ENCODE measurements at places on chromosomes 7 and 10. TPM values are rescaled to one million over a fixed set of nuclear protein-coding genes. Genes with fewer than 3 reads are reported as not detected.
A peak's percentile ranks its signal among the peaks of the same experiment; 100 is the strongest.

Gene CDHR1
- not detected for total RNA-seq

- 0 out of 2 replicates have a peak, but pooled peaks cover under 1% of the 10 kb centered on the region for H3K27me3 ChIP-seq
- H3K4me3 ChIP-seq, result no peak overlapping the region
- peaks cover 53% of the 10 kb centered on the region for H3K4me1 ChIP-seq
- peak; percentile 49 for DNase-seq
- no peaks in the 10 kb centered on the region for H3K36me3 ChIP-seq
- H3K27ac ChIP-seq, result peak overlapping the region; percentile 44
Measured at GRCh38 chr7:92586403-92586802, 3.8 kb downstream of the FAM133B start.

DNA sequence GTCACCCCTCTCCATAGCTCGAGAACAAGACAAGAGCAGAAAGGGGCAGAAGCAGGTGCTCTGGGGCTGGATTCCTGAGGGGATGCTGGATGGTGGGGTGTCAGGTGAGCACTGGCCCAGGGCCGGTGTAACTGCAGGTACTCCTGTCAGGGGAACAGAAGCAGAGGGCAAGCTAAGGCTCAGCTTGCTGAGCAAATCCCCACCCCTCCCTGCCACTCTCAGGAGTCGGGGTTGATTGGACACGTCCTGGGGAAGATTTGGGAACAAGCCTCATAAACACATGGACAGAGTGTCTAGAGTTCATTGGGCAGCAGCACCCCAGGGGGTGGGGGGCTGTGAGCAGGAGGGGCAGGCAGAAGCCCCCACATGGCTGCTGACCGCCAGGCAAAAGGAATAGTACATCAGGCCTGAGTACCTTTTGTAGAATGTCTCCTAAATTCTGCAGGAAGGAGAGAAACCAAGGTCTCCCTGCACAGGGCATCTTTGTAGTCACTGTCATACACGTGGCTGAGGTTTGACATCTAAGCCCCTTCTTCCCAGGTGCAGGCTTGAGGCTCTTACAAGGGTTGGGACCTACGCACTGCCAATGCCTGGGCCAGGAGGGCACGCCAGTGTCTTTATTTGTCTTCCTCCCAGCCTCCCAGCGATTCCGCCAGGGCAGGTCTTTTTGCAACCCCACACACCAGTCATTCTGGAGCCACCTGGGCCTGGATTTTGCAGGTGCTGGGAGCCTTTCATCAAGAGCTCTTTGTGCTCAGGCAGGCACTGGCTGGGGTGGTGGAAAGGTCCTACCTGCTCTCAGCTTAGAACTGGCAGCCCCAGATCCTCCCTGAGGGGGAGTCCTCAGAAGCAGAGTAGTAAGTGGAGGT, 2.8 kb downstream of the CALML3 start:
- peak overlapping the region; percentile 34 for H3K27ac ChIP-seq
- H3K4me3 ChIP-seq, result no peak overlapping the region
- no peaks in the 10 kb centered on the region for H3K27me3 ChIP-seq
- H3K4me1 ChIP-seq, result peaks cover 94% of the 10 kb centered on the region

DNA sequence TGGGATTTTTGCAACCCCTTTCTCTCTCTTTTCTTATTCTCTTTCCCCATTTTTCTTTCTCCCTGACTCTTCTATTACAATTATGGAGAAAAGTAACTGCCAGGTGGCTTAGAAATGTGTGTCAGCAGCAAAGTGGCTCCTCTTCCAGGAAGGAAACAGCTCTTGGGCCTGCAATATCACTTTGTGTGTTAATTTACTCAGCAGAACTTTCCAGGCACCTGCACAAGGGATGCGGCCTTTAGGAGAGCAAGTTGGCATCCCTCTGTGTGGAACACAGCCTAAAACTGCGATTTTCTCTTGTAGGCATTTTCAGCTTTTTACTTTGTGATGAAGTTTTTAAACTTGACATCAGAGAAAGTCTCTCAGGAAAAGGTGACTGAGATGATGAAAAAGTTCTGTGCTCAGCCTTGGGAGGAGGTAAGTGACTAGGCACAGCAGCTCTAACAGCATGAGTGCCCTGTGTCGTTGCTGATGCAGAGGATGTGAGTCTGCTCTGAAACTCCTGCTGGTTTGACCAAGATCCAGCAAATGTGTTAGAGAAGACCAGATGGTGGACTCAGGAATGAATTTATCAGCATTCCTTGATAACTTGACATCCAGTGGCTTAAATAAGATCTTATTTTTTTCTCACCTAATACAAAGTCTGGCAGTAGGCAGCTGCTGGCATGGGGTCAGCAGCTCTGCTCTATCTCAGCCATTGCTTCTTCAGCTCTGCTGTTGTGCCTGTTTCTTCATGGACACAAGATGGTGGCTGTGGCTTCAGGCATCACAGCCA, 47.4 kb upstream of the CC2D2B start:
- no peak overlapping the region for H3K4me3 ChIP-seq
- no peak for DNase-seq
- no peaks in the 10 kb centered on the region for H3K27me3 ChIP-seq
- H3K4me1 ChIP-seq, result peaks cover 7% of the 10 kb centered on the region

- no peaks in the 10 kb centered on the region for H3K27me3 ChIP-seq
- no peak for DNase-seq
Measured at GRCh38 chr10:32321016-32321631, 25.8 kb downstream of the EPC1 start.

All from HepG2 (cell line).